A375 (cell line): ENCODE measurements at places on chromosomes 2 and 18. TPM values are rescaled to one million over a fixed set of nuclear protein-coding genes. Genes with fewer than 3 reads are reported as not detected.

Gene CENPA
- total RNA-seq: 21.2 and 27.1 TPM in 2 replicates

Gene SPRED2
- 17.8 and 23.2 TPM in 2 replicates for total RNA-seq

Gene CCDC121
- total RNA-seq: 1.8 and 3.5 TPM in 2 replicates

Gene SCN2A
- 0.27 and 0.41 TPM in 2 replicates for total RNA-seq

Gene MARCO
- not detected in 2 replicates for total RNA-seq
